SK-N-DZ (cell line): ENCODE measurements at places on chromosomes 1 and 21.

GRCh38 chr1:24089743-24090555 lies 22.0 kb downstream of the MYOM3 start:
- no peak for DNase-seq

DNA sequence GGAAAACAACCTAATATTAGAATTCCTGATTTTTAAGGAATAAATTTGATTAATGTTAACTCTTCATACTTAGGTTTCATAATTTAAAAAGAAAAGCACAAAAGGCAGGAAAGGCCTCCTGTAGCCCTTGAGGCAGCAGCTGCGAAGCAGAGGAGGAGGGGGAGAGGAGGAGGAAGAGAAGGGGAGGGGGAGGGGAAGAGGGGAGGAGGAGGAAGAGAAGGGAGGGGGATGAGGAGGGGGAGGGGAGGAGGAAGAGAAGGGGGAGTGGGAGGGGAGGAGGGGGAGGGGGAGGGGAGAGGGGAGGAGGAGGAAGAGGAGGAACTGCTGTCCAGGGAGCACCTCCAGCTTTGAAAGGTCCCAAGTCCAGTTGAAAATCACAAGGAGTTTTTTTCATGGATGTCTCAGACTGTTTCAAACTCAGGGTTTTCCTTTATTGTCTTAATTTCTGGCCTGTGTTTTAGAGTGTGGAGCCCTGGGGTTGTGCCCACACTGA lies 35.1 kb upstream of the DIP2A start:
- DNase-seq: no peak

- no peak for DNase-seq
Observed at GRCh38 chr1:12166834-12167492, at the start of gene TNFRSF1B. Gene TNFRSF1B (plus strand): TSS chr1:12166991. CDS start chr1:12167092, 101 bp downstream.

DNA sequence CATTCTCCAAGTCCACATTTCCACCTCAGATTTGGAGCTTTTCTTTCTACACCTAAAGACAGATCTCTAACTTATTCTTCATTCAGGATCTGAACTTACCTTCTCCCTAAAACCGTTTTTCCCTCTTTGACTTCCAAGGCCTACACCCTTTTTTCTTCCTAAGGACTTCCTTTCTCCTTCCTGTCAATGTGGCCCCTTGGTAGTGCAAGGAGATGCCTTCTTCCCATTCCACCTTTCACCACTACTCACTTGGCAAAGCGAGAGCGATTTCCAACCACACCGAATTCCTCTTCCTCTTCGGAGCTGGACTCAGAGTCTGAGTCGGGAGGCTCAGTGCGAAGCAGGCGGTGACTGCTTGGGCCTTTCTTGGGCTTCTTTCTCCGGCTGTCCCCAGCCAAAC lies 1.3 kb downstream of the EFCAB14 start:
- no peak for DNase-seq

- DNase-seq: no peak
Observed at GRCh38 chr1:7104339-7104738, 319.1 kb downstream of the CAMTA1 start.

DNA sequence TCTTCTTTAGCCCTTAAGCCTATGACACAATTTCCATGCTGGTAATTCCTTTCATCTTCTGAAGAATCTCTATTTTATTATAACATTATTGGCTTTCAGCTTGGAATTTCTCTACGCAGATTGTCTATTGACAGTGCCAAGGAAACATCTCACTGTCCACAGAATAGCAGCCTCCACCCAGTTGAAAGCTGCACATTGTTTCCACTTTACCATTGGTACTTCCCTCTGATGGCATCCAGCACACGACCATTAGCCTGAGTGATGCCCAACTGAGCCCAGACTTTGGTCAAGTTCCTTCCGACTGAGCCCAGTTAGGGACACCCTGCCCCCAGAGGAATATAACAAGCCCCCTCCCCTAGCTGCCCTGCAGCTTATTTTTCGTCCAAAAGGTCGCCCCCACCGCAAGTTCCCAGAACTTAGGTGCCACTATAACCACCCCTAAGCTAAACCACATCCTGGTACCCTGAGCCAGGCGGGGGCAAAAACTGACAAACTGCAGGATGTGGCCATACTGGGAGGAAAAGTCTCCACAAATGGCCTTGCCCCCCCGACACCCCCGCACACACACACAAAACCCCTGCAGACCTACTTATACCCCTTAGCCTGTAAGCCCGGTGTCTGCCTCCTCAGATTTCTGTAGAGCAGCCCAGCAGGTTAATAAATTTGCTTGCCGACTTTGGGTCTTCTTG lies 13.2 kb downstream of the GBP5 start:
- no peak for DNase-seq

- no peak for DNase-seq
Observed at GRCh38 chr1:30522031-30523004, 201.1 kb downstream of the MATN1 start.
